Stimulated activated CD8-positive, alpha-beta memory T cell treated with anti-CD3 and anti-CD28 coated beads, Interleukin-15, amount 100 ng/mL, for 24 hours (primary cell): ENCODE measurements at places on chromosomes 13 and 19.

GRCh38 chr19:12295191-12295590 is 508 bp upstream of the ZNF44 start:
- no peak for DNase-seq

- no peak for DNase-seq
These were observed 168.6 kb downstream of the POSTN start for GRCh38 chr13:37429976-37430375.

DNA sequence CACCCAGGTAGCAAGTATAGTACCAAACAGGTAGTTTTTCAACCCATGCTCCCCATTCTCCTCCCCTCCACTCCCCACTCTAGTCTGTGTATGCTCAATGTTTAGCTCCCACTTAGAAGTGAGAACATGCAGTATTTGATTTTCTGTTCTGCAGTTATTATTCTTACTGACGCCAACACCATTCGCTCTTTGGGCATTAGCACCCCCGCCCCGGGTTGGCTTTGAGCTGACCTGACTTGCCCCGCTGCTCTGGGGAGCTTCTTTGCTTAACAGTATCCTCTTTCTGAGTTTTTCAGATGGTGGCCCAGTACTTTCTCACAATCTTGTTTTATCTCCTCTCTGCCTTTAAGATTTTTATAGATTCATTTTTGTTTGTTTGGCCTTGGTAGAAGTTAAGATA is 138.7 kb downstream of the CRYL1 start:
- no peak for DNase-seq

DNA sequence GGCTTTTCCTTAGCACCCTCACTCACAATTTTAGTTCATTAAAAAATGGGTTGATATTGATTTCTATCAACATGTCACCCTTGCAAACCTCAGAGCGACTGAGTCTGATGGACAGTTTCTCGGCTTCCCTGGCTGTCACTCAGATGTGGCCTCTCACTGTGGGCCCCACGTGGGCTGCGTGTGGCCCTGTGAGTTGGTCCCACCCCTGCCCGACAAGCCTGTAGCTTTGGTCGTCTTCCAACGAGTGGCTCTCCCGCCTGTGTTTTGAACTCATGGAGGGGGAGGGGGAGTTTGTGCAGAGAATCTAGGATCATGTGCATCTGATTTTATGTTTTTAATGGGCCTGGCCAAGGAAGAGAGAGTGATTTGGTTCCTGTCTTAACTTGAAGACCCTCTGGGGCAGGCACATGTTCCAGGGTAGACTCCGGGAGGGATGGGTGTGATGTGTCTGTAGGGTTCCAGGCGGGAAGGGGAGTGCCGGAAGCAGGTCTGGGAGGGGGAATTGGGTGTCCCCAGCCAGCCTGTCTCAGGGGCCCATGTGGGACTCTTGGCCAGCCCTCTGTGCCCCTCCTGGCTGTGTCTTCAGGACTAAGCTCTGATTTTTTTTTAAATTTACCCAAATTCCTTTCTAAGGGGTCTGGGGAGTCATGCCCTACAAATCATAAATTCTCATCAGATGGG is 18.9 kb downstream of the ATP11A start:
- no peak for DNase-seq
